ENCODE measurements at places on chromosomes 1 and 21. TPM values are rescaled to one million over a fixed set of nuclear protein-coding genes. Genes with fewer than 3 reads are reported as not detected.

The CASQ2 gene
- 74.3 TPM for total RNA-seq

DNA sequence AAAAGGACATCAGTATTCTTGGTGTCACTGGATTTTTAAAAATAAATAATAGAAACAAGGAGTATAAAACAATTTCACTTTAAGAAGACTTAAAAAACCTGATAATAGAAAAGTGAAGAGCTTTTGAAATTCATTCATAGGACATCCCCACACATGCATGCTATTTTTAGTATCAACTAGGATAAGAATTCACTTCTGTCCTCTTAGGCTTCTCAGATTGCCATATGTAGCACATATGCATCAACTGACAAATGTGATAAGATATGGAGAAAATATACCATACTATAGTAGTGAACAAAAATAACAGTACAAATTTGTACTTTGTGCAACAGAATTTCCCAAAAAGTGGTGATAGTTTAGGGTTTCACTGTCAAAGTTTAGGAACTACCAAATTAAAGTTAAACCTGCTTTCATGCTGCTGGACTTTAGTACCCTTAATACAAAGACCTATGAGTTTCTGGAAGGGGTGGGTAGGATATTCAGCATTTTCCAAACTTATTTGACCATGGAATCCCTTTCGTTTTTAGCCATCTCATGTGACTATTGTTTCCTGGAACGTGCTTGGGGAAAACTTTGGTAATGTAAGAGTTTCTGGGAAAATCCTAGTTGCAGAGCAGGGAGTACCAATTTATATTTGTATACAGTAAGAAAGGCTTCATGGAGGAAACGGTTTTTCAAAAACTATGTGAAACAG, 19.8 kb downstream of the RPRD2 start:
- no peak for DNase-seq

- no peak for DNase-seq
Measured at GRCh38 chr1:226877669-226878068, 7.3 kb downstream of the PSEN2 start.

DNA sequence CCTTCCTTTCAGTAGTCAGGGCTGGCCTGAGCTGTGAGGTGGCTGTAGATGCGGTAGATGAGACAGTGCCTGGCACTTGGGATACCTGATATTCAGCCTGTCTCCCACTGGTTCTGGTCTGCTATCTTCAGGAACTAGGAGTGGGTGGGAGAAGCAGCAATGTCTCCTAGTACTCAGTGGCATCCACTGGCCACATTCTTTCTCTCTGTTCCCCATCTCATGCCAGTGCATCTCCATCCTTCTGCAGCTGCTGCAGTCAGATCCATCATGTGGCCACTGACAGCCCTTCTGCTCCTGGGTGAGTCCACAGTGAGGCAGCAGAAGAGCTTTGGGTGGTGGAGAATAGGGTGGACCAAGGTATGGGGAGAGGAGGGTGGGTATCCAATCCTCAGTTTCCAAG, 1.1 kb downstream of the FCRLB start:
- DNase-seq, result no peak

- DNase-seq, result no peak
Measured at GRCh38 chr1:113855630-113856400, 15.7 kb downstream of the PTPN22 start.

The CORT gene
- total RNA-seq, result not detected

The FLG2 gene
- total RNA-seq, result not detected

DNA sequence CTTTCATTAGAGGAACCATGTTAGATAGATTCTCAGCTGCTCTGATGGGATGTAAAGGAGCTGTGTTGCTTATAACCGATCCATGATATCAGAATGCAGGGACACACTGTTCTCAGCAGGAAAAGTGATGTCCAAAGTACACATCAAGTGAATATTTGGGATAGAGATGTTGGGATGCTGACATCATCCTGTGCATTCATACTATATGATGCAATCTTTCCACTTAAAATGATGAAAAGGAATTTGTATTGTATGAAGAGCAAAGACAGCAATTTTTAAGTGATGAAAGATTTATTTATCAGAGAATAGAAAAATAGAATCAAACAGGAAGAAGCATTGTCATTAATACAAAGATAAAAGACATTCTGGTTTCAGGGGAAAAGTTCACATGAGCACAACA, 110.1 kb downstream of the ERG start:
- no peak for DNase-seq

All from psoas muscle (tissue), 8 donors.